ENCODE measurements at places on chromosomes 1 and 21.

GRCh38 chr1:219906924-219907771 is 21.2 kb downstream of the SLC30A10 start:
- DNase-seq = no peak

GRCh38 chr1:212355230-212355969 is 59.3 kb downstream of the PACC1 start:
- DNase-seq = no peak

DNA sequence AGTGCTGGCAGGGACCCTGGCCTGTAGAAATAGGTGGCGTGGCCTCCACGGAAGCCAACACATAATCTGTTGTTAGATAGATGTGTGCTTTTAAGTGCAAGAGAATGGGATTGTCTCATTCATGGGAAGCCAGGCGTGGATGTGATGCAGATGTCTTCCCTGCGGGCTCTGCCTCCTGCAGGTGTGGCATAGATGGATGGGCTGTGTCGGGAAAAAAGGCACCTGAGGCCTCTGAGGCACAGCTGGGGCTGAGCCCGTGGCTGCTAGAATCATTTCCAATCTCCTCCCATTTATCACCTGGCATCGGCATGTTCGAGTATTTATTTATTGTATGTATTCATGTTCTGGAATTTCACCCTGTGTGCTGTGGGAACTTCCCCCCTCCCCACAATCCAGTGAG is 353.4 kb upstream of the AJAP1 start:
- DNase-seq = no peak

GRCh38 chr21:25215698-25216384 is 391.4 kb downstream of the MRPL39 start:
- no peak for DNase-seq

DNA sequence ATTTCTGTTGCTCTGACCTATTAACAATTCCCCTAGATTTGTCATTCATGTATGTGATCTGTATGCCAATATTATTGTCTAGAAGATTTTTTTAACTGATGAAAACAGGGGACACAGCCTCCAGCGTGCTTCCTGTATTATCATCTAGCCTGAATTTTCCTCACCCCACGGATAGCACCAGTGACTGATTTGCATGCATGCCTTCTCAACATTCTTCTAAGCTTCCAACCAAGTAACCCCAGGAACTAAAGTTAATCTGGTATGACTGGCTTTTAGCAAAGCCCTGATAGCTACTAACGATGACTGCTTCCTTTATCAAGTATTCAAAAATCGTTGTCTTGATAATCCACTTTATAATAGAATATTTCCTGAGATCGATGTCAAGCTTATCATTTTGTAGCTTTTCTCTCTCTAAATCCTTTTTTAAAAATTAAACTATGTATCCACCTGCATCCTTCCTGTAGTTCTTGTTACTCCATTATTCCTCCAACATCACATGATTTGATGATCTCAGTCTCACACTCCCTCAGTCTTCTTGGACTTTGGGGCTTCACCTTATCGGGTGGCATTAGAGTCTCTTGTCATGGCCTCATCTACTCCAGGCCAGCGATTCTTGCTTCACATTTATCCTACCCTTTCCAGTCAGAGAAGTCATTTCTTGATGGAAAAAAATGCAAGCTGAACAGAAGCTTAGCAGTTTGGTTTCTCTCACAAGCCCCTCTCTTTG is 19.0 kb downstream of the BCAR3 start:
- no peak for DNase-seq

GRCh38 chr1:92447033-92447681 is 39.6 kb downstream of the GFI1 start:
- DNase-seq = no peak

DNA sequence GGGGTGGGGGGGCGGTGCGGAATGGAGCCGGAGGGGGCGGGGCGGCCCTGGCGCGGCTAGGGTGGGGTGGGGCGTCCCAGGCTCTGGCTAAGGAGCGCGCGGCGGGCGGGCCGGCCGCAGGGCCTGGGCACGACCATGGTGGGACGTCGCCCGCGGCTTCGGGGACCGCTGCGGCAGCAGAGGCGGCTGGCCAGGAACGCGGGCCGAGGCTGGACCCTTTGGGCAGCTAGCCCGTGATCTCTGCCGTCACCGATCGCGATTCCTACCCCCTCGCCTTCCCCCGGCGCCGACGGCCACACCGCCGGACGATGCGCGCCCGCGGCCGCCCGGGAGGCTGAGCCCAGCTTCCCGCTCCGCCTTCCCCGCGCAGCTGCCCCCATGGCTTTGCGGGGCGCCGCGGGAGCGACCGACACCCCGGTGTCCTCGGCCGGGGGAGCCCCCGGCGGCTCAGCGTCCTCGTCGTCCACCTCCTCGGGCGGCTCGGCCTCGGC is at the start of gene MAP3K21:
TSS of gene MAP3K21 (plus strand) at position 74 of the 491 bp plus-strand sequence. CDS start at position 379, 305 bp downstream.
- DNase-seq = no peak

DNA sequence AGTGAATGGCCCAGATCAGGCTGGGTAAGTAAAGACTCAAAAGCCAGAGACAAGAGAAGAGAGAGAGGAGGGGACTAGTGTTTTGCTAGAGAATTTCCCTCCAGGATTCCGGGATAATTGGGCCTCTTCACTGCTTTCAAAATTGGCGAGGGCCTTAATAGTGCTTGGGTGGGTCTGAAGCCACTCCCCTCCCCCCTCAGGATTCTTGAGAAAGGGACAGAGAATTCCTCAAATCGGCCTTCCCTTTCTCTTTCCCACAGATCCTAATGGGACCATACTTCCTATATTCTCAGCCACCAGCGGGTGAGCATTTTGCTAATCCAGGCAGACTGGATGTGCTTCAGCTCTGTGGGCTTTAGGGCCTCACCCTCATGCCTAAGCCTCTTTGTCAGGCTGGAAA is 11.9 kb downstream of the SFN start:
- no peak for DNase-seq

DNA sequence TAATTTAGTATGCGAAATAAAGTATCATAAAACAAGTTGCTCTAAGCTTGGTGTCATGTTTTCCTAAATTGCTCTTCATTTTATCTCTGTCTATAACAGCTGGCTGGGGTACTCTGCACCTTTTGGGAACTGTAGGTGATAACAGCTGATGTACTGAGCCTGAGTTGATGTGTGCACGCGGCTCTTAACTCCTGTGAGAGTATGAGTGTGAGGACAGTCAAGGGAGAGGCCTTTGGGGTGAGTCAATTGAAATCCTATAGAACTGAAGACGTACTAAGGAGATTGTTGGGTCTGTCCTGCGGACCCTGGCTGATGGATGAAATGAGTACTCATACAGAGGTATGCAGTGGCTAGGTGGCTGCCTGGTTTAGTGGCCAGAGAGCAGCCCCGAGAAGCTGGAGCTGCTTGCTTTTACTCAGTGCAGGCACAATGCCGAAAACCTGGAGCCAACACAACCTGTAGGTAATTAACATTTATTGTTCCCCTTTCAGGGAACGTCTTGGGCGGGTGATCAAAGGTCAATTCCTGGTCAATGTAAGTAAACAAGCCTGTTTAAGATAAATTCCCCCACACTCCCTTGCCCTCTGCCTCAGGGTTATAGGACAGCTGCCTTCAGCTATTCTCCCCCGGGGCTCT is 188.5 kb downstream of the PRDM2 start:
- no peak for DNase-seq

GRCh38 chr1:185676969-185677368 is 57.2 kb upstream of the HMCN1 start:
- no peak for DNase-seq

DNA sequence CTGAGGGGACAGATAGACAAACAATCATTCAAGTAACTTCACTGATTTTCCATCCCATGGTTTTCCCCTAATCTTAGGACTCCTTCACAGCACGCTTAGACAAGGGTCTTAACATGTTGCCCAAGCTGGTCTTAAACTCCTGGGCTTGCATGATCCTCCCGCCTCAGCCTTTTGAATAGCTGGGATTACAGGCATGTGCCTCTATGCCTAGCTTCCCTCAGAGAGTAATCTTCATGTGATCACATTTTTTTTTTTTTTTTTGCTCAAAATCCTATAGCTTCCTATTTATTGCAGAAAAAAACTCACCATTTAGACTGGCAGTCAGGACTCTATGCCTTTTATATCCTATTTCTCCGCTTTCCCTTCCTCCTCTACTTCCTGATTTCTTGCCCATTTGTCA is 90.4 kb upstream of the DPH5 start:
- no peak for DNase-seq

- no peak for DNase-seq
These were observed 55.8 kb upstream of the ADAMTS1 start for GRCh38 chr21:26900980-26901379.

DNA sequence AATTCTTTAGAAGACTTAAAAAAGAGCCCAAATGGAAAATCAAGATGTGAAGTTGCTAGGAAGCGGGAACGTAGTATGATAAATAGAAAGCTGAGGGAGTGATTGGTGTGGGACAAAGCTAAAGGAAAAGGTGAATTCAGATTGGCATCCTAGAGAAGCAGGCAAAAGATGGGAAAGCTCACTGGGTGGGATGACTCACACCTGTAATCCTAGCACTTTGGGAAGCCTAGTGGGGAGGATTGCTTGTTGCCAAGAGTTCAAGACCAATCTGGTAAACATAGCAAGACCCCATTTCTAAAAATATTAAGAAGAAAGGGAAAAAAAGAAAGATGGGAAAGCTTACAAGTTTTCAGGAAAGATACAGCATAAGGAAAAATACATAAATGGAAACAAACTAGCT is 1.8 kb downstream of the MRPS21 start:
- DNase-seq = no peak

DNA sequence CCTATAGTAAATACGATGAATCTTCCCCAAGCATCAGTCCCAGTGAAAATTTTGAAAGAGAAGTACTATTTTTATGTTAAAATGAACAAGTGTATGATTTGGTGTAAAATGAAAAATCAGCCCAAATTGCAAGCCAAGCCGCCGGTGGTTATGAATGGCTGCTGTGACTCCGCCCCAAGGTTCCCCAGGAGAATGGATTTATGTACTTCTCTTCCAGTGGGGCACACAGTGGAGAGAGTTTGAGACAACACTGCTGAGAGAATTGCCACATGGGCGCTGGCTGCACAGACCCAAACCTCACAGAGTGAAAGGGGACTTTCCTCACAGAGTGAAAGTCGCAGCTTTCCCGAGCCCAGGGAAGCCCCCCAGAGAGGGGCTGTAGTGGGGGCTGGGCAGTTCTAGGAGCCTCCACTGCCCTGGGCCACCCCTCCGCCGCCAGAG is 24.0 kb downstream of the CDK18 start:
- no peak for DNase-seq

- no peak for DNase-seq
These were observed 107.6 kb upstream of the GORAB start for GRCh38 chr1:170424346-170424745.

DNA sequence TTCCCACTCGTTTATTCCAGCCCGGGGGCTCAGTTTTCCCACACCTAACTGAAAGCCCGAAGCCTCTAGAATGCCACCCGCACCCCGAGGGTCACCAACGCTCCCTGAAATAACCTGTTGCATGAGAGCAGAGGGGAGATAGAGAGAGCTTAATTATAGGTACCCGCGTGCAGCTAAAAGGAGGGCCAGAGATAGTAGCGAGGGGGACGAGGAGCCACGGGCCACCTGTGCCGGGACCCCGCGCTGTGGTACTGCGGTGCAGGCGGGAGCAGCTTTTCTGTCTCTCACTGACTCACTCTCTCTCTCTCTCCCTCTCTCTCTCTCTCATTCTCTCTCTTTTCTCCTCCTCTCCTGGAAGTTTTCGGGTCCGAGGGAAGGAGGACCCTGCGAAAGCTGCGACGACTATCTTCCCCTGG is 716 bp downstream of the OLIG2 start:
- no peak for DNase-seq

DNA sequence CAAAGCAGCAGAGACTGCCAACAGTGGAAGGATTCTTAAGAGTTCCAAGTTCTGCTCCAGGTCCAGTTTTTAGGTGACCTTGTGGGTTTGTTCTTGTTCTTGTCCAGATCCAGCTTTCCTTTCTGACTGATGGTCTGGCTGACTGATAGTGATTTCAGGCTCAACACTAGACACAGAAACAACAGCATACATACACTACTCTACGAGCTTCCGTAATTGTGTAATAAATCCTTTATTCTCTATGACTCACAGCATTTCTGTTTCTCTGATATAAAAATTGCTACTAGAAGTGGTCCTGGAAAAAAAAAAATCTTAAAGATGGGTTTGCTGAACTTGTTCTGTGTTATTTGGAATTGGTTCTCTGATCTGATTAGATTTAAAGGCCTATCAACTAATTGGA is 62.2 kb upstream of the PTCH2 start:
- DNase-seq = no peak

DNA sequence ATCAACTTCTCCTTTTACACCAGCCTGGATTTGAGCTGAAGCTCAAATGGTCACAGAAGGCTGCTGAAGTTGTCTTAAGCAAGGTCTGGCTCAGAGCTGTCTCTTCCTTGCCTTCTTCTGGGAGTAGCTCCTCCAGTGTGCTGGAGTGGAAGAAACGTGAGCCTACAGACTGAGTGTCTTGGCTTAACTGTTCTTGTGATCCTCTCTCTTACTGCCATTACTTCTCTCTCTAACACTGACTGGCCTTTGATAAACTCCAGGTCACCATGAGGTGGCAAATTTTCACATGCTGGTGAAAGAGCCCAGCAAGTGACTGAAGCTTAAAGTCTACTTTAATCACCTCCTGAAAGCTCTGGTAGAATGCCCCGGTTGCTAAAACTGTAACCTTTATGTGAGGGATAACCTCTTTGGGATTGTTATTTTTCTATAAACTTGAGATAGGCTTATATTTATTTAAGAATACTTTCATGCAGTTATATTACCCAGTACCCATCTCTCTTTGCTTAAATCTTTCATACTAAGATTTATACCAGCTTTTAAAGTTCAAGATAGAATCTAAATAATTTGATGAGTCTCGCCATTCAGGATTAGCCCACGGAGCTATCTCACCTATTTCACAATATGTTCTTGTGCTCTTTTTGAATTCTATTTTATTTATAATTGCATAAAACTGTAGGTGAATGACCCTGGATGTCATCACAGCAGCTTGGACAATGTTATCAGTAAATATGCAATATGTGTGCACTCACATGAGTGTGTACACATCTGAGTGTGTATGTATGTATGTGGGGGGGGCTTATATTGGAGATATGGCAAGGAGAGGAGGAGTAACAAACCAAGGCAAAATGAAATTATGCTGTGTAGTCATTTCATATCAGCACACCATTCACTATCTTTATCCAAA is 924.0 kb downstream of the LTN1 start:
- DNase-seq = no peak

- no peak for DNase-seq
These were observed 352.0 kb upstream of the KAZN start for GRCh38 chr1:14246471-14246870.

- no peak for DNase-seq
These were observed 39.8 kb downstream of the LHX4 start for GRCh38 chr1:180269645-180270529.
